ENCODE measurements at places on chromosomes 7 and 10.

- no peak for DNase-seq
Measured at GRCh38 chr10:79054203-79055099, 14.3 kb upstream of the ZMIZ1 start.

DNA sequence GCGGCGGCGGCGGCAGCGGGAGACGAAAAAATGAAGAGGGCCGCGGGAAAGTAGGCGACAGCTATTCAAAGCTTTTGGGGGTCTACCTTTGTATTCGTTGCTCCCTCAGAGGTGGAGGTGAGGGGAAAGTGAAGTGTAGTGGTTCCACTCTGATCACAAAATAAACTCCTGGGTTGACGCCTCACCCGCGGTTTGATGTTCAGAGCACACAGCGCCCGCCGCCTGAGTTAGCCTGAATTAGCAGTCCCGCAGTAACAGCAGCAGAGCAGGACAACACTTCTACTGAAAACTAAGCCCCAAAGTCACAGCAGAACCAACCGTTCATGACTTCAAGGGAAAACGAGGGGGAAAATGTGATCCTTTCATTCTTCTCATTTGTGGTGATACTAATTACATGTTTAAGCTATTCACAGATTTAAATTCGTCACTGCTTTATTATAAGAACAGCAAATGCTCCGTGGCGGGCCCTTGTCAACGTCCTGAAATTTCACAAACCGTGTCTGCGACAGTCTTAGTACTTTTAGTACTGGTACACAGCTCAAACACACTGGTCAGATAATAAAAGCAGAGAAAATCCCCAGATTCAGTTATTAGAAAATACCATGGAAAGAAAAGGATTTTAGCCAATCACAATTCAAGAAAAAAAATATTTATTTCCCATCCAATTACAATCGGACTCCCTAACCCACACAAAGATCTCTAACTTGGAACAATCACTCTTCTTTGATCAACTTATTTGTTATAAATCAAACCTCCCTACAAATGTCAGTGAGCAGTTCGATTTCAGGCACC lies 563 bp upstream of the JMJD1C start:
- no peak for DNase-seq

DNA sequence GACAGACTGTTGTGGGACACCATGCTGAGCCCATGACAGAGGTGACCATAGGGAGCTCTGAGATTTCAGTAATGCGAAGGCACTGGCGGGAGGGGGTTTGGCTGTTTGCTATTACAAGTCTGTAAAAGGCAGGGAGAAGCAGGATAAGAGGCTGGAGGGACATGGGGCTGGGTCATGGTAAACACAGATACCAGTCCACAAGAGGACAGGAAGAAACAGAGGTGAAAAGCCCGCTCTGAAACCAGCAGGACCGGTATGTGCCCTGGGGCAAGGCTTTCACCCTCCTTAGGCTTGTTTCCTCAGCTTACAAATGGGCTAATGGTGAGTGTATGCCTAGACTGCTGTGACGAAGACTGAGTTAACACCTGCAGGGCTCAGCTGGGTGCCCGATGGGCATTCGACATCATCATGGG lies 34.1 kb downstream of the ANXA11 start:
- DNase-seq: no peak

DNA sequence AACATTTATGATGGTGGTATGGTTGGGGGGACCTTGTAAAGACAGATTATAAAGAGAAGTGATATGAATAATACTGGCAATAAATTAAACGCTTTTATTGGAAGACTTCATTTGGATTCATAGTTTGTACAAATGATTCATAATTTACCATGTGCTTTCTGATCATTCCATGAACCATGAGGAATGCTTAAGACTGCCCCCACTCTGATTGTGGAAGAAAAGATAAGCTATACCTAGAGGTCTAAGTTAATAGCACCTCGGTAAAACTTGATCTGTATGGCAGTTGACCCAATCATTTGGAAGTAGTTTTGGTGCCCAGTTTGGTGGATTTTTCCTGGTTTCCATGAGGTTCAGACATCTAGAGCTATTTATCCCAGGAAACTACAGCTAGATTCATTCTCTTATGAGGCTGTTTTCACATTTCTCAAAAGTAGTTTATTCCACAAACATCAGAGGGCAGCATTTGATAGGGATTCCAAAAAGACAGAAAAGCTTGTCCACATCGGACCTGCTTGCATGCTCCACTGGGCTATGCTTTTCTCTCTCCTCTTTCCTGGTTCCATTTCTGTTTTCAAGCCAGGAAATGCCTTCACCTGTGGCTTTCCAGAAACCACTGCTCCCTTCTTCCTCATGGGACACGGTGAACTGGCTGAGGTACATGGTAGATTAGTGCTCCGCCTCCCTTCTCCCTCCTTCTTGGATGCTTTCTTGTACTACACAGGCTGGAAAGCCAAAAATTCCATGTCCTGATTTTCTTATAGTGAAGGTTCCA lies 29.2 kb downstream of the TFAM start:
- no peak for DNase-seq

GRCh38 chr7:155213385-155213784 lies 84.3 kb upstream of the INSIG1 start:
- DNase-seq: no peak

DNA sequence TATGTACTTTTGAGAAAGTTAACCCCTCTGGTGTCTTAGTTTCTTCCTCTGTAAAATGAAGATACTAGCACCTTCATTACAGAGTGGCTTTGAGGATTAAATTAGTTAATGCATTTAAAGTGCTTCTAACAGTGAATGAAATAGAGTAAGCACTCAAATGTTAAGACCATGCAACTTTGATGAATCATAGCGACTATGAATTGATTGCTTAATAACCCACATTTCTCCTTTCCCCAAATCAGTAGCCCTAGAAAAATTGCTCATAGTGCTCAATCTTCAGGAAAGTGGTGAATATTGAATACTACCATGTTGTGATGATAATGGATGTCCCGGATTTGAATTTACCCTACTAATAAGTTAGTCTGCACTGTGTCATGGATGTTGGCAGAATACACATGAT lies 48.1 kb downstream of the CD36 start:
- DNase-seq: no peak

DNA sequence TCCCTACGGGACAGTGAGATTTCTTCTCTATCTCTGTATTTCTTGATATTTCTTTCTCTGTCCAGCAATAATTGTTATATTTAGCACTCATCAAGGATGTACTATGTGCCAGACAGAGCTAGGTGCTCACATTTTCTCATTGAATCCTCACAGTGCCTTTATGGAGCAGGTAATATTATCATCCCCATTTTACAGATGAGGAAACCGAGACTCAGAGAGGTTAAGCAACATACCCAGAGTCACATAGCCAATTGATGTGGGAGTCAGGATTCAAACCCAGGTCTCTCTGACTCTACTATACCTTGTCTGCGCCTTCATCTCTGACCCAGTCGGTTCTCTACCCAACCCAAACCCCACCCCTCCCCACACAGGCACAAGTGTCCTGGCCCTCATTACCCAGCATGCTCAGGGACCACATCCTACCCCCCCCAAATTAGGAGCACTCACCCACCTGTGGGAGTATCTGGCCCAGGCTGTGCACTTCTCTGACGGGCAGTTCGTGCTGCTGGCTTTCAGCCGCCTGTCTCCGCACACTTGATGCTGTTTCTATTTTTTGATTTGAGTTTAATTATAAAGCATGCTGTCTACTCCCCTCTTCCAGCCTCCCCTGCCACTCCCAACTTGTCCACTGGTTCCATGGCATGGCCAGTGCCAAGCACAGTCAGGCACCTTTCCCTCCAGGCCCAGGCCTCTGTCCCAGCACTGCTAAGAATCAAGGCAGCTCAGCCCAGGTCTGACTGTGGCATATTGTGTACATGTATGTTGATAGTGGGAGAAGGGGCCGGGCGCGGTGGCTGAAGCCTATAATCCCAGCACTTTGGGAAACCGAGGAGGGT lies 9.8 kb upstream of the SAMD8 start:
- no peak for DNase-seq

- no peak for DNase-seq
Measured at GRCh38 chr10:117860823-117861222, 185.9 kb downstream of the RAB11FIP2 start.

GRCh38 chr10:84755311-84755710 lies 426.9 kb downstream of the CCSER2 start:
- no peak for DNase-seq

GRCh38 chr10:86693721-86694369 lies 25.5 kb downstream of the LDB3 start:
- peak; percentile 40 for DNase-seq

DNA sequence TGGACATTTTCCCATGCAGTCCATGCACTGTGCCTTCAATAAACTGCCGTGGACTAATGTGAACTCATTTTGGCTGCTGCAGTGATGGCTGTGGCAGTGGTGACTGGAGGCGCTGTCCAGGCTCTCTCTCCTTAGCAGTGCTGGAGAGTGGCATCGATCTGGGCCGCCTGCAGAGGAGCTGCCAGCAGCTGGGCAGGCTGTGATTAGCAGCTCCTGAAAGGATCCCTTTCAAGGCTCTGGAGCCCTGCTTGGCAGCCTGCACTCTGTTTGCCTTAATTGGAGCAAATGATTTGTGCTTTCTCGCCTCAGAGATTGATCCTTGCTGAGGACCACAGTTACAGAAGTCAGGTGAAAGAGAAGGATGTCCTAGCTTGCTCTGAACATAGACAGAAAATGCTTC lies 130.1 kb upstream of the VWC2 start:
- DNase-seq: no peak

DNA sequence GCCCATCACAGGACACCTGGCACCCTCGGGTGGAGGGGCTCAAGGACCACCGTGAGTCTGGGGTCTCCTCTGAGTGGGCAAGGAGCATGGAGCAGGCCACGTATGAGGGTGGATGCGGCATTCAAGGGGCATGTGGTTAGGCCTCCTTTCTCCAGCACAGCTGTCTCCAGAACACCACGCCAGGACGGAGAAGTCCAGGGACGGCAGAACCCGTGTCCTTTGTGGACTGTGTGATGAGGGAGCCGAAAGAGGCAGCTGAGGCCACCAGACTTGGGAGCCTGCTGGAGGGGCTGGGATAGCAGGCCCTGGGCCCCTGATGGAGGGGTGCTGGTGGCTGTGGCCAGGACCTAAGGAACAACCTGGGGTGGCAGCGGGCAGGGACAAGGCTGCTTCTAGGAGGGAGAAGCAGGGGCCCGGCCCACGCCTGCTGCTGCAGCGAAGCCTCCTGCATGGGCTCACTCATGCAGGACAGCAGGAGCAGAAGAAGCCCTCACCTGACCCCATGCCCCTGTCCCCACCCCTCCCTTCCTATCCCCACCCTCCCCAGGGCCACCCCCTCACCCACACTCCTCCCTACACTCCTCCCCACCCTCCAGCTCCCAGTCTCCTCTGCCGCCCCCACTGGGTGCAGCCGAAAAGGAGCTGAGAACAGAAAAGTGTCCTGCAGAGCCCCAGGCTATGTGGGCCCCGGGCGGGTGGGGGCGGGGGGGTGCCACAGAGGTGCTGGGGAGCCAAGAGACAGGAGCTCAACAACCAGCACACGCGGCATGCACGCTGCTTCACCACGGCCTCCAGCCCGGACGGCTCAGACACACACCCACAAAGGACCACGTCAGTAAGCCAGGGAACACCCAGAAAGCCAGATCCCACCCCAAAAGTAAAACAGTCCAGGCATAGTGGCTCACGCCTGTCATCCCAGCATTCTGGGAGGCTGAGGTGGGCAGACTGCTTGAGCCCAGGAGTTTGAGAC lies 29.7 kb downstream of the ZFAND2A start:
- DNase-seq: no peak

DNA sequence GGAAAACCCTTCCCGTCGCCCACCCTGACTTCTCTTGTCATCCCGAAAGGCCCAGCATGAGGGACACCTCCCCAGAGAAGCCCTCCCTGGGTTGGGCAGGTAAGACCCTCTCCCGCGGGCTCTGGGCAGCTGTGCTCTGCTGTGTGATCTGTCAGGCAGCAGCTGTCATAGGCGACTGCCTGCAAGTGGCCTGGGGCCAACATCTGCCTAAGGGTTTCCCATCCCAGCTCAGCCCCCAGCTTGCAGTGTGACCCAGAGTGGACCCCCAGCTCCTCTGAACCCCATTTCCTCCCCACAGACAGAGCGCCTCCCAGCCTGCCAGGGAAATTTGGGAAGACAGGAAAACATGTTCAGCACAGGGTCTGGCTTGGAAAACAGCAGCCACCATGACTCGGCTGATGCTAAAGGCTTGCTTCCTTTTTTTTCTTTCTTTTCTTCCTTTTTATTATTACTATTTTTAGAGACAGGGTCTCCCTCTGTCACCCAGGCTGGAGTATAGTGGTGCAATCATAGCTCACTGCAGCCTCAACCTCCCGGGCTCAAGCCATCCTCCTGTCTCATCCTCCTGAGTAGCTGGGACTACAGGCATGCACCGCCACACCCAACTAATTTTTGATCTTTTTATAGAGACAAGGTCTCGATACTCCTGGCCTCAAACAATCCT lies 18.3 kb upstream of the TNRC18 start:
- no peak for DNase-seq

Measured in amniotic stem cell (primary cell).